Central memory CD4-positive, alpha-beta T cell (primary cell): ENCODE measurements at places on chromosomes 4 and X.

GRCh38 chrX:139932073-139932900 is 566 bp downstream of the ATP11C start:
- peak; percentile 32 for DNase-seq

- no peak for DNase-seq
These were observed 210.7 kb upstream of the TLL1 start for GRCh38 chr4:165662341-165662740.

GRCh38 chrX:27889878-27890277 is 82.1 kb downstream of the MAGEB10 start:
- DNase-seq = no peak

DNA sequence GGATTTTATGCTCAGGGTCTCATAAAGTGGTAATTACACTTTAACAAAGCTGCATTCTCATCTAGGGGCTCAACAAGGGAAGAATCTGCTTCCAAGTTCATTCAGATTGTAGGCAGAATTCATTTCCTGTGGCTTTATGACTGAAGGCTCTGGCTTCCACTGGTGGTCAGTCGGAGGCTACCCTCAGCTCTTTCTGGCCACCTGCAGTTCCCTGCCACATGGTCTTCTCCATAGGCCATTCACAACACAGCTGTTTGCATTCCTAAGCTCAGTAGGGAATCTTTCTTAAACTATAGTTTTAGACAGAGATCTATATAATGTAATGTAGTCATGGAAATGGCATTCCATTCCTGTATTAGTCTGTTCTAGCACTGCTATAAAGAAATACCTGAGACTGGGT is 973.0 kb upstream of the SLIT2 start:
- DNase-seq = no peak

DNA sequence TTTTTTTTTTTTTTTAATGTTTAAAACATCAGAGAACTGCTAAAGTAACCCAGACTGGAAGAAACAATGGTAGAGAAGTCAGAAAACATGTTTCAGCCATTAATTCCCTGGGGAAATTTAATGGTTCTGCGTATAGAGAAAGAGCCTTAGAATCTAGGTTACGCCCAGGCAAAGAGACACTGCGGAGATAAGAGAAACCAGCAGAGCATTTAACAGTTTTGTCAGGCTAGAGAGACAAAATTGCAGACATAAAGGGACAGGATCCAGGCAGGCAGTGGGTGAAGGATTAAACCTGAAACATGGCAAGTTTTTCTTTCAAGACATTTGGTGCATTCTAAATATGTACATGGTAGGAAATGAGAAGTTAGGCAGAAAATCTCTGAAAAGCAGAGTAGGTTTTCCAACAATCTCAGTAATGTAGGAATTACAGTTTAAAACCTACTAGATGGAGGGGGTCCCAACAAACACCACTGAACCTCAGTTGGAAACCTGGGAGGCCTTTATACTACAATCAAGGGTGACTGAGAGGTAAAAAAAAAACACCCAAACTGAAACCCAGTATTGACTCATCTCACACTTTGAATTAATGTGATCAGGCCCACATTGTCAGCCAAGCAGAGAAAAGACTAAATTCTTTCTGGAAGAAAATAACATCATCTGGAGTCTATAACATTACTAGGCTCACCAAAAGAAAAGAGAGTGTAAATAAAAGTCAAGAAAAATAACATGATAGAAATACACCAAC is 254.2 kb upstream of the NWD2 start:
- DNase-seq = no peak

DNA sequence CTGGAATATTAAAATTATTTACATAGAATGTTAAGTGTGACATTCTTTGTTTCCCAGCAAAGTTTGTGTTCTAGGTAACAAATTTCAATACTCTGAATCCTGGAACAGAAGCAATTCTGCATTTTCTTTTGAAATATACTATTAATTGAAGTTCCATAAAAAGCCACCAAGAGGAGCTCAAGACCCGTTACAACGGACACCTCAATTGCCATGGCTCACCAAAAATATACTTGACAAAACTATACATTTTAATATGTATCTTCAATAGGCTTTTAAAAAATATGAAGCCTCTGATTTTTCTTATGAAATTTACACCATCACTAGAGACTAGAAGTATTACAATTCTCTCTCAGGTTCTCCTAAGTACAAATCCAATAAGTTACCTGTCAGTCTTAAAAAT is 111.4 kb downstream of the NYX start:
- no peak for DNase-seq

DNA sequence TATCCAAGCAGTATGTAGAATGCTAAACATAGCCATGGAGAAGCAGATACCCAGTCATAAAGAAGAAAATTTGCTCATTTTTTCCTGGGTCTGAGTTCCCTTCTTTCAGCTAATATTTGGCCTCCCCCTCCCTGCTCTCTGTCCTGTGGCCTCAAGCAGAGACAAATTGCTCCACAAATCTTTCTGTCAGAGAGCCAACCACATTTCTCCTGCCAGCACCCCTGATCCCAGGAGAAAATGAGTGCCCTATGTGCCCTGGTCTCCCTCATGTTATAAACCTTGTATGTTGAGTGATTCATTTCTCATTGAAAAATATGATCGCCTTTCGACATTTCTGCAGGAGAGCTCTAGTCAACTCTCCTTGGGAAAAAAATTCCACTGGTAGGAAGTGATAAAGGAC is 82.0 kb downstream of the TMEM156 start:
- DNase-seq = no peak
